H1 (cell line): ENCODE measurements at places on chromosomes 3 and 15. TPM values are rescaled to one million over a fixed set of nuclear protein-coding genes. Genes with fewer than 3 reads are reported as not detected.

The RHCG gene
- total RNA-seq, result 0.46 TPM in 1 of 2 replicates, not detected in the other

The SLC28A2 gene
- not detected in 2 replicates for total RNA-seq

The CILP gene
- not detected in 2 replicates for total RNA-seq

The ANKRD63 gene
- 0.26 TPM in 1 of 2 replicates, not detected in the other for total RNA-seq

DNA sequence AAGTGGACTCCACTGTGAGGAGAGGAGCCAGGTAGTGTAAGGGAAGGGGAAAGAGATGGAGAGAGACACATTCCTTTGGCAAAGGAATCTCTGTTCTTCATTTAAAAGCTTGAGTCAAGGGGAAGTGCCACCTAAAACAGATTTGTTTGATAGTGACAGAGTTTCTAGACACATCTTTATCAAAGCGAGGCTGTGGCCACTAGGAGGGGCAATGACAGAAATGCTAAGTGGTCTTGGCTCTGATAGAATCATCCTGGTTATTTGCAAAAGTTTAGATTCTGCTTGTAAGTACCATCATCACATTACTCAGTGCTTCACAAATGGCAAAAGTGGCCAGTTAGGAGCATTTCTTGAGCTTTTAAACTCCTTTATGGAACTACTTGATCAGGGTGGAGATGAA lies 261.4 kb downstream of the CNTN3 start:
- no peaks in the 10 kb centered on the region for H3K36me3 ChIP-seq
- H3K4me1 ChIP-seq, result no peaks in the 10 kb centered on the region
- H3K4me3 ChIP-seq, result no peak overlapping the region
- H3K27me3 ChIP-seq, result no peaks in the 10 kb centered on the region
- H3K27ac ChIP-seq, result no peak overlapping the region
- no peak for DNase-seq

- H3K4me3 ChIP-seq, result no peak overlapping the region
- H3K36me3 ChIP-seq, result no peaks in the 10 kb centered on the region
- H3K27ac ChIP-seq, result no peak overlapping the region
Measured at GRCh38 chr15:80455051-80455648, 51.0 kb downstream of the ARNT2 start.
